ENCODE measurements at places on chromosomes 12 and 14.
A peak's percentile ranks its signal among the peaks of the same experiment; 100 is the strongest.

GRCh38 chr14:88605594-88605993 is 42.8 kb downstream of the ZC3H14 start:
- no peak for DNase-seq

- DNase-seq, result peak; percentile 4
These were observed 1133.3 kb downstream of the BCL11B start for GRCh38 chr14:98138666-98139065.

- DNase-seq, result no peak
These were observed 9.4 kb downstream of the PTGR2 start for GRCh38 chr14:73861073-73861472.

GRCh38 chr12:62008703-62009102 is 251.5 kb upstream of the USP15 start:
- no peak for DNase-seq

- no peak for DNase-seq
These were observed 73.8 kb upstream of the DCN start for GRCh38 chr12:91256411-91256810.

DNA sequence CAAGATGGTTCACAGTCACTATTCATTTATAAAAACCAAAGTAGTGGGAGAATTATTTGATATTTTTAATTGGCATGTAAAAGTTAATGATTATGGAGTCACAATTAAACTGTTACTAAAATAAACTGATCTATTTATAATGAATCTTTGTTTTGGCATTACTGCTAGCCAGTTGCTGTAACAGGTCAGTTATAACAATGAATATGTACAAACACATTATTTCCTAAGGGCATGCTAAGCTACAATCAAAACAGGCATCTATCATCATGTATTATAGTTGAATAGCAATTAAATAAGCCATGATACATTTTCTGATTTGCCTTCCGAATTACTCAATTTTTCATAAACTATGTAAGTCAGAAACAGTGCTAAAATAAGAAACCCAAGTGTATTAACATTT is 518.3 kb downstream of the SLC16A7 start:
- DNase-seq, result no peak

GRCh38 chr12:132279184-132279889 is 50.1 kb downstream of the GALNT9 start:
- no peak for DNase-seq

DNA sequence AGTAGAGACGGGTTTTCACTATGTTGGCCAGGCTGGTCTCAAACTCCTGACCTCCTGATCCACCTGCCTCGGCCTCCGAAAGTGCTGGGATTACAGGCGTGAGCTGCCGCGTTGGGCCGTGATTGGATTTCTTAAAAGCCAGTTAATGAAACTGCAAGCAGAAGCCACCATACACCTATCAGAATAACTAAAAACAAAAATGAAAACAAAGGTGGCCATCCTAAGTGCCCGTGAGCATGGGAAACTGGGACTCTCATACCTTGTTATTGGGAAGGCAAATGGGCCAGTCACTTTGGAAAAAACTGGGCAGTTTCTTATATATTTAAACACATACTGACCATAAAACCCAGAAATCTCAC is 7.7 kb upstream of the TCTN1 start:
- no peak for DNase-seq

DNA sequence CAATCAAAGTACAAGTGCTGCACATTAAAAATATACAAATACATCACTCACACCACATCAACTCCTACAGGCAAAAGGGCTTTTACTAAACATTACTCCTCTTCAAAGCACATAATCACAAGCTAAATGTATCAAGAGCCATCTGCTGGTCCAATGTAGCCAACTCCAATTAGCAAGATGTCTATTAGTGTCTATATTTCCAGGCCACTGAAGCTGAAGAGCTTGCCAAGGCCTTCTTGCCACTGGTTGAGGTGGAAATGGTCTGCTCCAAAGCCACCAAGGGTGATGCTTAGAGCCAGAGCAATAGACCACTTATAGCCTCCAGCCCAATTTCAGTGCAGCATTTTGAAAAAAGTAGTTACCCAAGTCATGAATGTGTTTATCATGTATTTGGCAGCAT is 54.4 kb downstream of the RASSF9 start:
- DNase-seq, result peak; percentile 100
